ENCODE measurements at places on chromosomes 16 and 17.

DNA sequence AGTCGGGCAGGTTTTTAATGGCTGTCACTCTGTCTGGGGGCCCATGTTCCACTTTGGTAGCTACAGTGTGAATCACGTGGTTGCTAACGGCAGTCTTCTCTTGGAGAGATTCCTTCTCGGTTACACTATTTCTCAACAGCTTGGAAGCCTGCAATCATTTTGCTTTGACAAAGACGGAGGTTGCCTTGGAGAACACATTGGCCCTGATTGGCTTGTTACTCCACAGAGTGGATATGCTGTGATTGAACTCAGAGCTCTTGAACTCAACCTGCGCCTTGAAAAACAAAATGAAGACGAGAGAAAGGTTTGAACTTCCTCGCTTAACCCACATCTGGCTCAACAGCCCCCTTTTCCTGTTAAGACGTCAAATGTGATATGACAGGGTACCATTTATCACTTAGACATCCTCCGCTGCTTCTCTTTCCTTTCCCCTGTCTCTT, 218.9 kb downstream of the MAF start:
- DNase-seq: no peak

- no peak for DNase-seq
Observed at GRCh38 chr16:70151941-70152509, 21.6 kb upstream of the CLEC18C start.

- no peak for DNase-seq
Observed at GRCh38 chr17:74597069-74597790, 5.1 kb upstream of the CD300LD start.

- no peak for DNase-seq
Observed at GRCh38 chr17:40086150-40087044, 14.0 kb downstream of the NR1D1 start.

DNA sequence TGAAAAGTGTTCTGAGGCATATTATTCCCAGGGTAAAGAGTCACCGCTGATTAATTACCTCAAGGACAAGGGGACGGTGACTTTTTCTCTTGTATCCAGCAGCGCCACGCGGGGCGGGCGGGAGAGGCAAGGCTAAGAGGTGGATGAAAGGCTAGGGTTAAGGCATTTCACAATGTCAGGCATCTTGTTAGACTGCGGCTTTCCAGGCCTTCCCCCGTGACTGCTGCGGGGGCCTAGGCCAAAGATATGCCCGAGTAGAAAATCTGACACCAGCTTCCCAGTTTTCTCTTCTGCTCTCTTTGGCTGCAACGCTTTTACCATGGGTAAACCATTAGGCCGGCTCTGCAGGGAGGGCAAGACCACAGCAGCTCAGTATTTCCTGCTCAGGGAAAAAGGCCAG, 698.2 kb downstream of the MAF start:
- DNase-seq: no peak

GRCh38 chr16:89097392-89097772, 3.7 kb downstream of the ACSF3 start:
- DNase-seq: no peak

- no peak for DNase-seq
Observed at GRCh38 chr16:56767024-56767423, 37.1 kb downstream of the NUP93 start.

- DNase-seq: no peak
Observed at GRCh38 chr17:57788725-57789124, 43.6 kb upstream of the CCDC182 start.

GRCh38 chr17:2713881-2714280, 2.3 kb upstream of the CLUH start:
- peak; percentile 58 for DNase-seq

DNA sequence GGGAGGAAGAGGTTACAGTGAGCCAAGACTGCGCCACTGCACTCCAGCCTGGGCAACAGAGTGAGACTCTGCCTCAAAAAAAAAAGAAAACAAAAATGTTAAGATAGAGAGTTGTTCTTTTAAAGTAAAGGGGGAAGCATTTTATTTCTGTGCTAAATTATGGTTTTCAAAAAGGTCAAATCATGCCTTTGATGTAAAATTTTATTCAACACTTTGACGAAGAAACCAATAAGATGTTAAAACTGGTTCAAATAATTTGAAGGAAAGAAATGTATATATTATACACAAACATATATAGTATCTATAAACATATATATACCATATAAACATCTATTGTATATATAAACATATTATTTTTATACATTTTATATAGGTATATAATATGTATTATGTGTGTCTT, 43.4 kb upstream of the RPH3AL start:
- DNase-seq: no peak

DNA sequence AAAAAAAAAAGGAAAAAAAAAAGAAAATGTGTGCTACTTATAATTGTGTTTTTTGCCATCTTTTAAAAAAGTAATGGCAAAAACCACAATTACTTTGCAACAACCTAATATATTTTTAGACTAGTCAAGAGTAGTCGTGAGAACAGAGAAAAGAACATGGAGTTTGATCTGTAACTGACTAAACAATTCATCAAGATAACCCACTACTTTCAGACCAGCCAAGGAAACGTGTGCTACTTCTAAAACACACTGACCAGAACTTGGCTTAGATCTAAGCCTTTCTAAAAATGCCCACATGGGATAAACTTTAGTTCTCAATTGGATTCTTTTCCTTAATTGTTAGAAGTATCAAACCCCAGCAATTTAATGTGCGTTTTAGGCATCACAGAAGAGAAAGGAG, 616 bp downstream of the PECAM1 start:
- no peak for DNase-seq

GRCh38 chr16:79430191-79430678, 170.3 kb downstream of the MAF start:
- DNase-seq: peak; percentile 65

- no peak for DNase-seq
Observed at GRCh38 chr16:28882551-28883160, 4.4 kb downstream of the ATP2A1 start.

DNA sequence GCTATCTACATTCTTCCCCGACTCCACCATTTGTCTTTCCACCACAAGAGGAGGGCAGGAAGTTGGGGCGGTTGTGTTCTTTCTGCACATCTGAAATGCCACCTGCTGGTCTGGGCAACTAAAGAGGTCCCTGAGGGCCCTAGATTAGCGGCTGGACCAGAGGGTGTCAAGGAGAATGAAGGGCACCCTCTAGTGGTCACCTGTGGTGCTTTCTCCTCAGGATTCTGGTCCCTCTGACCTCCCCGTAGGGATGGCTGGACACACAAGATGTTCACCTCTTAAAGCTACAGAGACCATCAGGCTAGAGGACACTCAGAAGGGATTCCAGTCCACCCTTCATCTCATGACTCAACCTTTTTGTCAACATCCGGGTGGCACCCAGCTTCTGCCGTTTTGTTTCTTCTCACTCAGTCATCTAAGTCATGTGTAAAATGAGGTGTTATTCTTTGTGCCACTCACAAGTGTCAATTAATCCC, 2.9 kb upstream of the SCIMP start:
- DNase-seq: no peak

DNA sequence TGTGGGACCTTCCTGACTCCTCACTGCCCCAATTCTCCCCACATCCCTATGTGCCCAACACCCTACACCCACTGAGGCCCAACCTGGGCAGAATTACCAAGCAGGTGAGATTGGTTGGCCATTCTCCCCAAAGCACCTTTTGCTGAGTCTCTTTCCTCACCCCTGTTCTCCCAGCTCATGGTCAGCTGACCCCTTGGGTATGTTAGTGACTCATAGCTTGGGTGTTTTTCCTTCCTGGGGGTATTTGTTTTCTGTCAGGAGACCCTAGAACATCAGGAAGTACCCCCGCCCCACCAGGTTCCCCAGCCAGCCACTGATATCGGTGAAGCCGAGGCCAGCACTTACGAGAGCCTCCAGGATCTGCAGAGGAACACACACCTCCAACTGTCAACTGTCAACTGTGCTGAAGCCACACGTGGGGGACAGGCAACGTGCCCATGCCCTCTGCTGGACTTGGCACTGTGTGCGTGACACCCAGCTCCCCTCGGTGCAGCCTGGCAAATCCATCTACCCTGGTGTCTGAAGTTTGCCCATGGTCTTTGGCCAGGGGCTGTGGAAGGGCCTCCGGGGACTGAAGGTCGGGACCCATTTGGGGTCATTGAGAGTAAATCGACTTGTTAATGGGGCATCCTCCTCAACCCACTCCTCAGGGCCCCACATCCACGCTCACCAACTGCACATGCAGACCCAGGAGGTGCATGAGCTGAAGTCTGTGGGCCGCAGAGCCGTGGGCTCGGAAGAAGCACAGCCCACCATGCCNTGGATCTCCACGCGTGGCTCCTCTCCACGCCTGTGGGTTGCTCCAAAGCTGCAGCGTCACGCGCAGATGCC, 53.1 kb downstream of the METRNL start:
- DNase-seq: no peak

DNA sequence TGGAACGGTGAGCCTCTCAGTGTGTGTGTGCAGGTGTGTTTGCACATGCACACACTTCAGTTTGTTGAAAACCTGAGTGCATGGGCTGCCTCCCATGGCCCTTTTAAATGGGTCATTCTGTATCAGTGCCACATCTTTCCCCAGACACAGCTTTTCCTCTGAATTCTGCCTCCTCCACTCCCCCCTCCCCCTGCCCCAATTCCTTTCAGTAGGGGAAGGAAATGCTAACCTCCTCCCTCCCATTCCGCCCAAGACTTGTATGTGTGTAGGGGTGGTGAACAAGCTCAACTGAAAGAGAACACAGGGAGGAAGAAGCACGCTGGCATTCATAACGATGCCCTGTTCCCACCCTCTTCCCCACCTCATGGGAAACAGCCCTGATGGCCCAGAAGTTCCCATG, 34.3 kb downstream of the C17orf75 start:
- no peak for DNase-seq

GRCh38 chr17:1590747-1591473, 28.3 kb upstream of the PITPNA start:
- peak; percentile 63 for DNase-seq

DNA sequence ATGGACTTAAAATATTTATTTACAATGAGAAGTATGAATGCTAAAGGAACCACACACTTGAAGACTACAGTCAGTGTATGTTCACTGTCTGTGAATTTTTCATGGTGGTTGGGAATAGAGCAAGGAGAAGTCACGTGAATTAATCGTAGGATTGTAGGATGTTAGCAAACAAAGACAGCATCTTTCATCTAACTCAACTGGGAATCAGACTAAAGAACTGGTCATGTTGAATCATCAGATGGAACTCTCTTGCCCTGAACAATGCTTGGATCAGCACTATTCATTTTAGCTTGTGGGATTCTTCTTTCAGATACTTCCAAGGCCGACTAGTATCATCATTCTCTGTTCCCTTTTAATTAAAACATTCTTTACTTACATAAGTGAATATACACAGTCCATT, 18.1 kb downstream of the KCNJ2 start:
- no peak for DNase-seq

- no peak for DNase-seq
Observed at GRCh38 chr17:79066963-79067362, 7.7 kb upstream of the ENGASE start.

DNA sequence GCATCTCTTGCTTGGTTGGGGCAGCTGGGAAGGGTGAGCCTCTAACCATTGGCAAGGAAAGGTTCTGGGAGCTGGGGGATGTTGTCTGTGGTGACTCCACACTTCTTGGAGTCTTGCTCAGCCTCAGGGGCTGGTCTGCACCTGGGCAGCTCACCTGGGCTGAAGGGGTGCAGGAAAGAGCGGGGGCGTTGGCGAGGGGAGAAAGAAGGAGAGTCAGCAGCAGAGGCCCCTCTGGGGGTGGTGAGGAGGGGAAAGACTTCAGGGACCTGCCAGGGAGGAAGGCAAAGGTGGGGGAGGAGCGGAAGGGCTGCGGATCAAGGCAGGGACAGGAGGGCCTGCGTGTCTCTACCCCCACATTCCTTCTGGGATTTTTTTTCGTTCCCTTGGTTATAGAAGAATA, 47.7 kb downstream of the CCDC42 start:
- DNase-seq: no peak

DNA sequence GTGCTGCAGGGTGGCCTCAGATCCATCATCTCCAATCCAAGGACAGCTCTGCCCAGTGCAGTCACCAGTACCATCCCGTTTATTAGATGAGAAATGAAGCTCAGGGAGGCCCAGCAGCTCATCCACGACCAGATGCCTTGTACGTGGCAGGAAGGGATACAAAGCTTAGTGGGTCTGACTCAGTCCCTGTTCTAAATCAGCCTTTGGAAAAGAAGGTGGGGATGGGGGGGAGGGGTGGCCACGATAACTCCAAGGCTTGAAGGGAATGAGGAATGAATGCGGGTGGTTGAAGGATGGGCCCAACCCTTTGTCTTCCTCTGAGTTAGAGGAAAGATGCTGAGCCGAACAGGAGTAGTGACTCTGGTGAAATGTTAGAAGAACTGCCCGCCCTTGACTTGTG, 25.8 kb downstream of the LLGL2 start:
- DNase-seq: no peak

GRCh38 chr16:80056324-80056723, 455.8 kb upstream of the MAF start:
- DNase-seq: no peak

GRCh38 chr17:7673239-7673638, 14.1 kb downstream of the TP53 start:
- no peak for DNase-seq

DNA sequence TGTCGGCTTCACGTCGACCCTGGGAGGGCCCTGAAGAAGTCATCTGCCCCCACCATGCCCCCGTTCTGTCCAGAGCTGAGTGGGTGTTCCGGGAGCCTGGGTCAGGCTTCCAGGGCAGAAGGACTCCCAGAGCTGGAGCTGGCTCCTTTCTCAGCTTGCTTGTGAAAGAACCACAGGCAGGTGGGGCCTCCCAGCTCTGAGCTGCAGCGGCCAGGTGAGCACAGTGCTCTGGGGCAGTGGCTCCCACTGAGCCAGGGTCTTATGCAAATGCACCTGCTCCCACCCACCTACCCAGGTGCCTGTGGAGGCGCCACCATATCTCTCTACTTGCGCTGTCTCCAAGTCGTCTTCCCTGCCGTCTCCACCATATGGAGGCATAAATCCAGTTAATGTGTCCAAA, 140.0 kb upstream of the RPL38 start:
- no peak for DNase-seq

DNA sequence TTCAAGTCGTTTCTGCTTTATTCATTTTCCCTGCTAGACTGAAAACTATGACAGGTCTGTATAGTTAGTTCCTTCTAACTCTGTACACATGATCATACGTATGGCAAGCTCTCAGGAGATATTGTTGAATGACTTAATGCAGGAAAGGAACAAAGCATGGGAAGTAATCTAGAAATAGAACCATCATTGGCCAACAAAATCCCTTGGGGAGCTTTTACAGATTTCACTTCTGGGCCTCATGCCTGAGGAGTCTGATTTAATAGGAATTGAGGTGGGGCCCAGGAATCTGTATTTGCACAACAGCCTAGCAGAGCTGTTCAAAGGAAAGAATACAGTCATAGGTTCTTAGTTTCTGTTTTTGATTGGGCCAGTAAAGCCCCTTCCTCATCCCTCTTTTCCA, 229.2 kb downstream of the MAP2K6 start:
- no peak for DNase-seq

All from cerebellum (tissue), 4 donors.